Testis (tissue), 5 donors: ENCODE measurements at places on chromosomes 16 and 17. TPM values are rescaled to one million over a fixed set of nuclear protein-coding genes. Genes with fewer than 3 reads are reported as not detected.

DNA sequence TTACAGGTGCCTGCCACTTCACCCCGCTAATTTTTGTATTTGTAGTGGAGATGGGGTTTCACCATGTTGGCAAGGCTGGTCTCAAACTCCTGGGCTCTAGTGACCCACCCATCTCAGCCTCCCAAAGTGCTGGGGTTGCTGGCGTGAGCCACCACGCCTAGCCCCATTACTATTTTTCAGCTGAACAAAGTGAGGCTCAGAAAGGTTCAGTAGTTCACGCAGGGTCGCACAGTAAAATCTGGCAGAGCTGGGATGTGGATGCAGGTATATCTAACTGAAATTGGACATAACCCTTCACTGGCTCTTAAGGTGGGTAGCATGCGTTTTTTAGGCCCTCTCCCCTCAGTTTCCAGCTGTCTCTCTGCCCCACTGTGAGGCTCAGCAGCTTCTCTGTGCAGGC lies 7.2 kb downstream of the AQP8 start:
- DNase-seq, result no peak

GRCh38 chr16:84144209-84144858 lies 643 bp downstream of the HSDL1 start:
- peak; percentile 46 for DNase-seq

- DNase-seq, result peak; percentile 70
Observed at GRCh38 chr16:72878301-72879269, 169.3 kb downstream of the ZFHX3 start.

DNA sequence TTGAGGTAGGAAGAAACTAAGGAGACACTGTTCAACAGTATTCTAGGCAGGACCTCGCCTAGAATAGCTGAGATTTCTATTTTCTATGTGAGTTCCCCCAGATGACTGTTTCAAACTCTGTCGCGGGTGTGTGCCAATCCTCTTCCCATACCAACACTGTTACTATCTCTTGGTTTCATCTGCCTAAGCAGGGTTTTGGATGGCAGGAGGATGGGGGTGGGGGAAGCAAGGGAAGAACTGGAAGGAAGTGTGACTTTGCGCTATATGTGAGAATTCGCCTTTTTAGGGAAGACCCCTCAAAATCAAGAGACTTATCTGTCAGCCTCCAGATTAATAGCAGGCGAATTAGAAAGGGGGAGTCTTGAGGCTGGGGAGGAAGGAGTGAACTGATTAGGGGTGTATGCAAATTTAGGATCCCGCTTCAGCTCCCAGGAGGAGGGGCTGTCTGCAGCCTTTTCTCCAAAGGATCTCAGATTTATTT lies 521 bp upstream of the G6PC3 start:
- DNase-seq, result no peak

DNA sequence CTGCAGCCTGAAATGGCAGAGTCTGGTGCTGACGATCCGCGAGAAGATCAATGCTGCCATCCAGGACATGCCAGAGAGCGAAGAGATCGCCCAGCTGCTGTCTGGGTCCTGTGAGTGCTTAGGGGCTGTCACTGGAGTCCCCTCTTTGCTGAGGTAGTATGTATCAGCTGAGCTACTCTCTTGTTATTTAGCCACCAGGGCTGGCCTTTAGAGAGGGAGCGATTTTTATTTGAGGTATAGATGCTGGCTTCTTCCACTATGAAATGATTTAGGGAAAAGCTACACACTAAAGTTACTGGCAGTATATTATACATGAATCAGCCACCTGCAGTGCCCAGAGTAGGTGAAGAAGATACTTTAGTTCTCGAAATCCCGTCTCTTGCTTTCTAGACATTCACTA lies 2.6 kb downstream of the CDK5RAP3 start:
- no peak for DNase-seq

- no peak for DNase-seq
Observed at GRCh38 chr16:19882646-19883045, 2.0 kb downstream of the GPRC5B start.

DNA sequence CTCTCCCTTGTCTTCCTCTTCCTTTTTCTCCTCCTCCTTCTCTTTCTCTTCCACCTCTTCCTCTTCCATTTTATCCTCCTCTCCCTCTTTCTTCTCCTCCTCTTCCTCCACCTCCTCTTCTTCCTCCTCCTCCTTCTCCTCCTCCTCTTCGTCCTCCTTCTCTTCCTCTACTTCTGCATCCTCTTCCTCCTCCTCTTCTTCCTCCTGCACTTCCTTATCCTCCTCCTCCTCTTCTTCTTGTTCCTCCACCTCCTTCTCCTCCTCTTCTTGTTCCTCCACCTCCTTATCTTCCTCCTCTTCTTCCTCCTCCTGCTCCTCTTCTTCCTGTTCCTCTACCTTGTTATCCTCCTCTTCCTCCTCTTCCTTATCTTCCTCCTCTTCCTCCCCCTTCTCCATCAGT lies 28.8 kb upstream of the GPR139 start:
- DNase-seq, result no peak

DNA sequence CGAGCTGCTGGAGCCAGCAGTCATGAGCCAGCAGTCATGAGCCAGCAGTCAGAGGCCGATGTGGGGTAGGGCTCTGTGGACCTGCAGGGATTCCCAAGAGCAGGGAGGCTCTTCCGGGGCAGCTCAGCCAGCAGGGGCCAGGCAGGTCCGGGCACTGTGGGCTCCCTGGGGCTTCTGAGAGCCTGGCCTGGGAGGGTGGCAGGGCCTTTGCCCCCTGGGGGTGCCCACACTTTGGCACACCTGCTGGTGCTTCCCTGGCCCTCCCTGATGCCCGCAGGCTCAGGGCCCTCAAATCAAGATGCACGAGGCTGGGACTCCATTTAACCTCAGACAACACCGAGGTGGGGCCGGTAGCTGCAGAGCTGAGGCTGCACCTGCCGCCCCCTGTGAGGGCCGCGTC lies 18.1 kb downstream of the SOX8 start:
- DNase-seq, result no peak

- DNase-seq, result no peak
Observed at GRCh38 chr16:57998486-57998885, 2.0 kb downstream of the ZNF319 start.

- DNase-seq, result no peak
Observed at GRCh38 chr16:13982451-13982850, 62.5 kb downstream of the ERCC4 start.

GRCh38 chr17:16987830-16988601 lies 16.1 kb upstream of the TNFRSF13B start:
- DNase-seq, result peak; percentile 51

- DNase-seq, result no peak
Observed at GRCh38 chr17:69914520-69914919, 160.5 kb upstream of the KCNJ16 start.

- DNase-seq, result peak; percentile 28
Observed at GRCh38 chr16:69329369-69330285, 761 bp downstream of the PDF start.

GRCh38 chr17:42971589-42971988 lies 7.3 kb upstream of the AARSD1 start:
- no peak for DNase-seq

DNA sequence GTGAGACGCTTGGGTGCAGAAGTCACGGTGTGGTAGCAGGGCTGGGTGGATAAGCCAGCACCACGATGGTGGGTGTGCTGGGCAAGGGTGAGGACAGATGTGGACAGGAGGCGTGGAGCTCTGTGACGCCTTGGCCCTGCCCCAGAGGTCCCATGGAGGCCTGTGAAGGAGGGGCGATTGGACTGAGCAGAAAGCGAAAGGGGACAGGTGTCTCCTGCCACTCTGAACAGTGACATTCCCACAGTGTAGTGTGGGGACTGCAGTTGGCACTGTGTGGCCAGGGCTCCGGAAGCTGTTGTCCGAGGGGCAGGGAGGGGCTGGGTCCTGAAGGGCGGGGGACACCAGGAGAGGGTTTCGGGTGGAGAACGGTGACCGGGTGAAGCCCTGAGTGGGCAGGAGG lies 7.3 kb downstream of the TBC1D24 start:
- no peak for DNase-seq

GRCh38 chr17:39607851-39608130 lies at the start of gene NEUROD2:
NEUROD2 (minus strand) TSS chr17:39607920; CDS start chr17:39606599, 1,321 bp downstream.
- DNase-seq, result no peak

DNA sequence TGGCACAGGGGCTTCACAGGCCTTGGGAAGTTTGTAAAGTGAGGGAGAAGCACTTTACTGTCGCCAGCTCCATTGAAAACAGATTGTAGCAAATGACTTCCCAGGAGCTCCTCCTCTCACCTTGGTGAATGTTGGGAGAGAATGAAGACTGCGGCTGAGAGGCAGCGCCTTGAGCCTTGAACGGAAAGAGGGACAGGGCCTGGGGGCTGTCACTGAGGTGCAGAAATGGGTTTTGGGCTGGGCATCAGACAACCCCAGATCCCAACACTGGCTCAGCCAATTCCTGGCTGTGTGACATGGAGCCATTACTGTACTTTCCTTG lies 603 bp upstream of the MRTFB start:
- no peak for DNase-seq

DNA sequence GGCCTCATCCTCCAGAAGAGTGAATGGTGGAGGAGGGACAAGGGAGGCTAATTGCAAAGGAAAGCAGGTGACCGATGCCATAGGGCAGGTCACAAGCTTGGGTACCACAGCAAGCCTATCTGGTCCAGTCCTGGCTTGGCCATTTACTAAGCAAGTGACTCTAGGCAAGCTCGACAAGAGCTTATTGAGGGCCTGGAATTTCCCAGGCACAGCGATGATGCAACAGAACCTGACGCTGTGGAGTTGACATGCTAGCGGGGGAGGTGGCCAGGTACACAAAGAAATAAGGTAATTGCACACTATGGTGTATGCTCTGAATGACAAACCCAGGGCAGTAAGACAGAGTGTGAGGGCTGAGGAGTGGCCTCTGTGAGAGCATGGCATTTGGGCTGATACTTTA lies 98.5 kb downstream of the PGS1 start:
- DNase-seq, result no peak

DNA sequence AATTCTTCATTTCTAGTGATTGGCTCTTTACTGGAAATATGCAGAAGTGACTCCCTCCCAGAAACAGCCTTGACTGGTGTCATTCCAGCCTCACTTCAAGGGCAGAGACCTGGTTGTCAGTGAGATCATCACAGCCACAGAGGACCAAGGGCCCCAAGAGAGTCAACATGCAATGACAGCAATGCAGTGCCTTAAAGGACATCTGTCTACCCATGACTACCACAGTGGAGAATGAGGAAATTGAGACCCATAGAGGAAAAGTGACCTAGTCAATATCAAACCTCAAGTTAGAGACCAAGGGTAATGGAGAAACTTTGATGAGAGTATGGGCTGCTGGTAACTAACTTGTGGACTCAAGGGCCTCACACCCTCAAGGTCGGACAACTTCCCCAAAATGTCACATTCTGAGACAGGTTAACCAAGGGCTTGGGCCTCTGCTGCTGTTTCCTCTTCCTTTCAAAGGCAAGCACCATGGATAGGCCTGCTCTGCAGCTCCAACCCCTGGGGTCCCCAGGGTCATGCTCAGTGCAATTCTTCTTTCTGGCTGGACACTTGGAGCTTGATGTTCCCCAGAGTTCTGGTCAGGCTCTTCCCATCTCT lies 11.3 kb downstream of the NOG start:
- no peak for DNase-seq

GRCh38 chr17:4766723-4767122 lies 5.0 kb upstream of the TM4SF5 start:
- no peak for DNase-seq

- no peak for DNase-seq
Observed at GRCh38 chr16:46859719-46860152, 24.4 kb upstream of the GPT2 start.

- DNase-seq, result no peak
Observed at GRCh38 chr16:49452578-49452977, 79.0 kb downstream of the C16orf78 start.

DNA sequence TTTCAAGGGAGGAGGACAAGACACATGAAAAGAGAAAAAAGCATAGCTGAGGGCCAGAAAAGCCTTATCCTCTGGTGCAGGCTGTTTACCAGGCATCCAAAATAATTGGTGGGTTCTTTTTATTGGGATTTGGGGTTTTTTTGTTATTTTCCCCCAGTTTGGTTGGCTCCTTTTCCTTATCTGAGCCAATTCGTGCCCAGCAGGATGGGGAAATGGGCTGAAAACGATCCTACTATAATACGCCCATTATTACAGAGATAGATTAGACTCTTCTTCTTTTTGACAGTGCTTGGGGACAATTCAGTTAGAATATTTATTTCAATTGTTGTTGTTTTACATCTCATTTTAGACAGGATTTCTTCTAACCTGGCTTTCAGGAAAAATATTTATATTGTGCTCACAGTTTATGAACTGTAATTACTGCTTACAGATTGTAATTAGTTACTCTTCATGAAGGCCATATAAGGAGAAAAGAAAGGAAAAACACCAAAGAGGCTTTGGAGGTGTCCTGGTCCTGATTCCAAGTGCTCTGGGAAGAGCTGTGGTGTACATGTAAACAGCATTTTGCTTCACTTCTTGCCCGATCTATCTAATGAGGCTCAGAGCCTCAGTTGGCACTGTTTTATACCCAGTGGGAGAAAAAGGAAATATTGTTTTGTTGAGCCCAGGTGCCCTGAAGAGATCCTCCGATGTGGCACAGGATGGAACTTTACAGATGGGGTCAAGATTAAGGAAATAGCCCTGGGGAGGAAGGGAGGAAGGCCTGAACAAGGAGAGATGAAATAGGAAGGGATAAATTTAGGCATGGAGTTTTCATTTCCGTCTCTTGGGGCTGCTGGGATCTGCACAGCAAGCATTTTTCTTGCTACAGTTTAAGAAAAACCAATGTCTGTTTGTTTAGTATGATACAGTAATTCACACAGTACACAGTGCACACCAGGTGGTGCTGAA lies 611 bp upstream of the ANKRD40 start:
- no peak for DNase-seq

GRCh38 chr17:50764734-50765149 lies 2.6 kb downstream of the ANKRD40CL start:
- no peak for DNase-seq

GRCh38 chr17:16001226-16001897 lies 1.7 kb downstream of the TTC19 start:
- DNase-seq, result no peak

GRCh38 chr17:82687375-82687861 lies 11.1 kb downstream of the RAB40B start:
- no peak for DNase-seq

Gene GLP2R
- total RNA-seq, result 1.3 TPM

Gene TP53TG3F
- total RNA-seq, result 2.0 TPM

Gene CA7
- 1.9 TPM for total RNA-seq

Gene PMP22
- 49.2 TPM for total RNA-seq

Gene CD300LD
- total RNA-seq, result not detected

Gene KCNJ2
- total RNA-seq, result 0.79 TPM

Gene PDK2
- 62.1 TPM for total RNA-seq

Gene VMP1
- 108 TPM for total RNA-seq

Gene LYRM1
- 30.2 TPM for total RNA-seq

Gene PPY
- not detected for total RNA-seq

Gene HSD11B2
- total RNA-seq, result 7.7 TPM
